ENCODE measurements at places on chromosomes 11 and 22.

DNA sequence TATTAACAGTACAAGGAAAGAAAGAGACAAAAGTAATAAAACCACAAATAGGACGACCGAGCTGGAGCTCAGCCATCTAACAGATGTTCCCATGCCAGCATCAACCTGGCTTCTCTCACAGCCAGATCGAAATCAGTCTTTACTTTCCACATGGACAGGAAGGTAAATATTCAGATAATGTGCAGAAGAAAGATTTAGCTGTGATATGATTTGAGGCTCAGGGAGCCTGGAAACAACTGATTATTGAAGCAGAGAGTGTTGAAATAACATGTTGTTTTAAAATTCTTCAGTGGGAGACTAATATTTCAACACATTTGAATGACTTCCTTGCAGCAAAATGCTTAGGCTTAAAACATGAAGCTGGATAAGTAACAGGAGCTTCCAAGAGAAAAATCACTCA lies 546.8 kb downstream of the ETS1 start:
- no peak for DNase-seq

GRCh38 chr11:73147771-73148681 lies 5.9 kb upstream of the FCHSD2 start:
- no peak for DNase-seq

DNA sequence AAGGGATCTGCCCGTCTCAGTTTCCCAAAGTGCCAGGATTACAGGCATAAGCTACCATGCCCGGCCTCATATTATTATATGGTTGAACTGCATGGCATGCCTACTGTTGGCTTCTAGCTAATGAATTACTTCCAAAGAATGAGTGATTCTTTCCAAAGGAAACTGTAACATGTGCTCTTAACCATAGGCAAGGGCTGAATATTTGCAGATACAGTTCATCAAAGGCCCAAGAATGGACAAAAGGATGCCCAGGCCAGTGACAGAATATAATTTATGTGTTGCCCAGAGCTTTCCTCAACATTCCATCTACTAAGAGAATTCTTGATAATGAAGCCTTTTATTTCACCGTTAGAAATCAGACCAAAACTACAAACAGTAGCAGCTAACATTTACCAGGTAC lies 27.0 kb upstream of the CCDC89 start:
- DNase-seq = no peak

GRCh38 chr11:20258376-20258895 lies 98.2 kb upstream of the DBX1 start:
- DNase-seq = no peak

DNA sequence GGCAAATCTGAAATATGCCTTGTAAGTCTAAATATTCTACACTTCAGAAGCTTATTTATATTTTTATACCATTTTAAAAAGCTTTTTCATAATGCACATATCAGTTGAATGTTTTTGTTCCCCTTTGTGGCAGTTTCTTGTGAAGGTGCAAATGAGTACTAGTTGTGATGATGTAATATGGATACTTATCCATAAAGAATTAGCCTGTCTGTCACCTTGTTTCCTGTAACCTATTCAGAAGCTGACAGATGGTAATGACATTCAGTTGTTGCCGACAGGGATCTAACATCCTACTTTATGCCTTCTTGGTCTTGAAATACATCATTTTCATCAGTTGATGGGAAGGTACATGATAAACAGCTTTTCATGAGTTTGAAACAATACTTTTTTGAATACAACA lies 2.9 kb downstream of the QSER1 start:
- no peak for DNase-seq

GRCh38 chr22:32801537-32802236 lies at the start of gene TIMP3:
TIMP3 (plus strand) TSS chr22:32801705; CDS start chr22:32802002, 297 bp downstream.
- DNase-seq = peak; percentile 24

GRCh38 chr11:96228473-96228891 lies 114.5 kb downstream of the MAML2 start:
- DNase-seq = peak; percentile 87

DNA sequence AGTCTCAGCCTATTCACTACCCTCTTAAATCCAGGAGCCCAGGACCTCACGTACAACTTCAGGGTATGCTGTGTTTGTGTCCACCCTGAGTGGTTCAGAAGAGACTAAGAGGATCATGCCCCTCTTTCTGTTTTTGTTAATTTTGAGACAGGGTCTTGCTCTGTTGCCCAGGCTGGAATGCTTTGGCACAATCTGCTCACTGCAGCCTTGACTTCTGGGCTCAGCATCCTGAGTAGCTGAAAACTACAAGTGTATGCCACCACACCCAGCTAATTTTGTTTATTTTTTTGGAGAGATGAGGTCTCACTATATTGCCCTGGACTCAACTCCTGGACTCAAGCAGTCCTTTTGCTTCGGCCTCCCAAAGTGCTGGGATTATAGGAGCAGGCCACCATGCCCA lies 118.5 kb downstream of the NAT10 start:
- no peak for DNase-seq

- no peak for DNase-seq
These were observed 3.4 kb downstream of the MRPL16 start for GRCh38 chr11:59807047-59807610.

GRCh38 chr11:1934335-1935155 lies 12.6 kb upstream of the MRPL23 start:
- DNase-seq = no peak

- no peak for DNase-seq
These were observed 894.6 kb downstream of the METTL15 start for GRCh38 chr11:29002816-29003215.

DNA sequence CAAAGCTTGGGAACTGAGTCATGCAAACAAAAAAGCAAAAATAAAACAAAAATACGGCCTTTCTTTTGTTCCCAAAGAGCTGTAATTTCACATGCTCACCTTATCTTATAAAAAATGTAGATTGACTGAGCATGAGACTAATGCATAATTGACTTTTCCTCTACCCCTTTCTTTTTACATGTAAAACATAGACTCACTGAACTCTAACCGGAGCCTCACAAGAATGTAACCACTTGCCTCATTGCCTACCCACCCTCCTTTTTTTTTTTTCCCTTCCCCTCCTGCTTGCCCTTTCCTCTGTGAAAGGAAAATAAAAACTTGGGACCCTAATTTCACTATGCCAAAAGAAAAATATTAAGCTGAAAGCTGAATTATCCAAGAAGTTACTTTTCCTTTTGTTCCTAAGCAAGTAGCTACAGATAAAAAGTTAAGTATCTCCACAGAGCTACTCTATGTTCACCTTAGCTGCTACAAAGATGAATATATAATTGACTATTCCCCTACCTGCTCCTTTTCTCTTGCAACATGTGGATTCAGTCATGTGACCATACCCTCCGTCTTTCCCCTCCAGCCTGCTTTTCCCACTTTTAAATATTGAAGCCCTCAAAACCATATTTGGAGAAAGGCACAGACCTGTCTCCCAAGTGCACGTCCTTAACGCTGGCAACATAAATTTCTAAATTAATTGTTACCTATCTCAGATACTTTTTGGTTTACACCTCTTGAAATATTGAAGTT lies 39.6 kb upstream of the WEE1 start:
- DNase-seq = no peak

DNA sequence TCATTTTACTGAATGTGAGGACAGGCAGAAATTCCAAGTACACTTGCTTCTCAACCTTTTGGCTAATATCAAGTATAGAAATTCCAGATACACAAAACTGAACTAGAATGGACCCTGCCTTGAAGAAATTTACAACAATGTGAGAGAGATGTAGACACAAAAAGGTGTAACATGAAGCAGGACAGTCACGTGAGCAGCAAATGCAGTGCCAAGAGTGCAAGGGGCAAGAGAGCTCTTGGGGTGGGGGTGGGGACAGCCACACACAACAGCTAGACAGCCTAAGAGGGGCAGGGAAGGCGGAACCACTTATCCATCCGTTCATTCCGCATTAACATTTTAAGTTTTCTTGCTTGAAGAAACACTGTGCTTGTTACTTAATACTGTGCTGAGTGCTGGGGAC lies 28.9 kb downstream of the PLEKHA7 start:
- DNase-seq = no peak

DNA sequence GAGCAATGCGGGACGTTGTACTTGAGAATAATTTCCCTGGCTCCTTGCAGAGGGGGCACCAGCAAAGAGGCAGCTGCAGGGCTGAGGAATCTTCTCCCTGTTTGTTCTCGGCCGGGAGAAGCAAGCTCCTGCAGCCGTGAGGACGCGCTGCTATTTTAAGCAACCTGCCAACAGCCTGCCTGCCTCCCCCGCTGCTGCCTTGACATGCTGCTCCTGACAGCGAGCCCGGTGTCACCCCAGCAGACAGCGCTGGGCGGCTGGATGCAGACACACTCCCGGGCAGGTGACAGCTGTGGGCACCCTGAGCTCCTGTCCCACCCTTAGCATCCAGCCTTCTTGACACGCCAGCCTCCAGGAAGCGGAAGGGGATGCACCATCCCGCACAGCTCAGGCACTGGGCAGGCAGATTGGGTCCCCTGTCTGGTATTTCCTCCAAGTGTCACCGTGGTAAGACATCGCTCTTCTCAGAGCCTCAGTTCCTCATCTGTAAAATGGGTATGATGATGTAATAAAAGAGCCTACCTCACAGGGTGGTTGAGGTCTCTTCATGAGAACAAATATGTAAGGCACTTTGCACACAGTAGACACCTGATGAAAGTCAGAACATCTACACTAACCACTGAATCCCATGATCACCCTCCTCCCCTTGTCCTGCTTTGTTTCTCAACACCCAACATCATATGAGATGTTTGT lies 530.6 kb downstream of the MN1 start:
- no peak for DNase-seq

DNA sequence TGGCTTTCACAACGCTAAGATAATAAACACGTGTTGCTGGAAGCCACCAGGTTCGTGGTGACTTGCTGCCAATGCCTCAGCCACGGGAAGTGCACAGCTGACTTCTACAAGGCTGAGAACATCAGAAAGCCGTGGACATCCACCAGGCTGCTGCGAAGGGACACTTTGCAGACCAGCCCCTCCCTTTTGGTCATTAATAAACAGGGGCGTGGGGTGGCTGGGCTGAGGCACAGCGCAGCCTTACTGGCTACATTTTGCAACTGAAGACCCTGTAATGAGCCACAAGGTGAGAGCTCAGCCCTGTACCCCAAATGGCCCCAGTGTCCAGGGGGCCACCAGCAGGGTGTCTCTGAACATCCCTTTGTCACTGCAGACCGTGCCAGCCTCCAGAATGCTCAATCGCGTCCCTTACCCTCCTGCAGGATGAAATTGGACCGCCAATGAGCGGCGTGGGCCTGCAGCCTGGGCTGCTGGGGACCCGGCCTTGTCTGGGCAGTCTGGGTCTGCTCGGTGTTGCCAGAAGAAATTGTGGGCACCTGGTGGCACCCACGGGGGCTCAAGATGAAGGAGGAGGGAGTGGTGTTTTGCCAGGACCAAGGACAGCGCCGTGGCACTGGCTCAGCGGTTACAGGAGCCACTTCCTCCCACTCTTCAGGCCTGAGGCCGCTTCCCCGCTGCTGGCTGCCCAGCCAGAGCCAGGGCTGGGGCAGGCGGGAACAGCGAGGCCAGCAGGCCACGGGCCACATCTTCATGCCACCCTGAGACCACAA lies 181.9 kb downstream of the CTTN start:
- DNase-seq = no peak

DNA sequence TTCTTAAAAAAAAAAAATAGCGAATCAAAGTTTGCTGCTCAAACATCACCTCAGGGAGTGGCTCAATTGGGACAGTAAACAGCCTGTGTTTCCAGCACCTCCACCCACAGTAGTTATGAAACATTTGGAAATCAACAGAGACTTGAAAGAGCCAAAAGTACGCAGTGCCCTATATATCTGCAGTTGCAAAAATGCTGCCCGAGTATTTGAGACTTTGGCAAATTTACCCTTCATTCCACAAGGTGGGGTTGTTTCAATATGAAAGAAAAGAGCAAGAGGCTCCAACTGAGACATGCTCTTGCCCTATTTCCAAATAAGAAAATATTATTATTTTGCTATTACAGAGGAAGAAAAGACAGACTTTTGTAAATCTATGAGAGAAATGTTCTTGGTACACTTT lies 851.1 kb upstream of the RAG2 start:
- DNase-seq = peak; percentile 63

DNA sequence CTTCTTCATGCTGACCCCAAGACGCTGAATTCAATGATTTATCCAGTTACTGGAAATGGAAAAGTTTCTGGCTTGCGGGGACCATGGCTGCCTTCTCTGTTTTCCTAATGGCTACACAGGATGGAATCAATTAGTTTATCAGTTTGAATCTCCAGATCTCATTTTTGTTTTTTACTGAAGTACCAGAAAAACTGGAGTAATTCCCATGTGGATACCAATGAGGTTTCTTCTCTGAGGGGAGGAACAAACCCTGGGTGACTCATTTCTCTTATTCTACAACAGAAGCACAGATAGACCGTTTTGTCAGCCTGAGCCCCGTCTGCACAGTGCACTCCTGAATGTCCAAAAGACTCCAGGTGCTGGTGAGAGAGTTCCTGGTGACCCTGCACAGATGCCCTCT lies 3.4 kb downstream of the ZNF195 start:
- no peak for DNase-seq

GRCh38 chr11:91857179-91857578 lies 367.4 kb upstream of the FAT3 start:
- DNase-seq = no peak

DNA sequence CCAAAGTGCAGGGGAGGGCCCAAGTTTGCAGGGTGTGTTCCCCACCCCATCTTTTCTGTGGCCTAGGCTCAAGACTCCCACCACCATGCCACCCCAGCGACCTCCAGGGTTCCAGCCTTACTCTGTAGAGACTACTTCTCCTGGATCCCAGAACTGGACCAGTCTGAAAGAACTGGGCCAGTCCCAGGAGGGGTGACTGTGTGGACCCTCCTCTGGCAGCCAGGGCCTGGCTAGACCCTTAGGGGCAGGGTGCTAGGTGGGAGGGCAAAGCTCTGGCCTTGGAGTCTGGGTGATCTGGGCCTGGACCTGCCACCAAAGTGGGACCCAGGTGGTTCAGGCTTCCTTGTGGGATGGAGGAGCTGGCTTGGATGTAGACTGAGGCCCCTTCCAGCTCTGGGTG lies 41.8 kb upstream of the ACCSL start:
- no peak for DNase-seq

DNA sequence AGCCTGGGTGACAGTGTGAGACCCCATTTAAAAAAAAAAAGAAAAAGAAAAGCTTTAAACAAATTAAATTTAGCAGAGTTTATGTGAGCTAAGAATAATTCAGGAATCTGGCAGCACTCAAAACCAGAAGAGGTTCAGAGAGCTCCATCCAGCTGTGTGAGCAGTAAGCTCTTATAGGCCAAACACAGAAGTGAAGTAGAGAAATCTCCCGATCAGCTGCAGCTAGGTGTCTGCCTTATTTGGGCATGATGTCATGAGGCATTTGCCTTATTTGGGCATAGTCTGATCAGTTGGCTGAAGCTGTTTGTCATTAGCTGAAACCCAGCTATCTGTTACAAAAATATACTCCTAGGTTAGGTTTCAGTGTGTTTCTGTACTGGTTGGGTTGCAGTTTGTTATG lies 8.2 kb downstream of the MS4A15 start:
- no peak for DNase-seq

DNA sequence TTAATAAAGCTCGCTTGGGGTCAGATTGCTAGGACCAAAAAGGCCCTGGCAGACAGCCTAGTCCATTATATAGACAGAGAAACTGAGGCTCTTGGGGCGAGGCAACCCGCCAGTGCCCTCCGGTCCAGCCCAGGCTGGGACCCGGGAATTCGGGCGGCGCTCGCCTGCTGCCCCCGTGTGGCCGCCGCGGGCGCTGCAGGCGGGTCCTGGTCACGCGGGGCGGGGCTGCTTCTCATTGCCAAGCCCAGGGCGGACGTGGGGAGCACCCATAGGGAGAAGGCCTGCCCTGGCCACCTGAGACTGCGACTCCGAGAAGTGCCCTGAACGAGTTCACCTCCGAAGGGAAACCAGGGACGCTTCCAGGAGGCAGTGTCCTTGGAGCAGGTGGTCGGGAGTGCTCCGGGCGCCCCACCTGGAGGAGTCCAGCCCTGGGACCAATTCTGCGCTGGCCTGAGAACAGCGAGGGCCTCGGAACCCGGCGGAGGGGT lies 36.0 kb upstream of the CSNK1E start:
- DNase-seq = peak; percentile 12

Data from H4 (cell line).